ENCODE measurements at places on chromosomes 11 and 22.

DNA sequence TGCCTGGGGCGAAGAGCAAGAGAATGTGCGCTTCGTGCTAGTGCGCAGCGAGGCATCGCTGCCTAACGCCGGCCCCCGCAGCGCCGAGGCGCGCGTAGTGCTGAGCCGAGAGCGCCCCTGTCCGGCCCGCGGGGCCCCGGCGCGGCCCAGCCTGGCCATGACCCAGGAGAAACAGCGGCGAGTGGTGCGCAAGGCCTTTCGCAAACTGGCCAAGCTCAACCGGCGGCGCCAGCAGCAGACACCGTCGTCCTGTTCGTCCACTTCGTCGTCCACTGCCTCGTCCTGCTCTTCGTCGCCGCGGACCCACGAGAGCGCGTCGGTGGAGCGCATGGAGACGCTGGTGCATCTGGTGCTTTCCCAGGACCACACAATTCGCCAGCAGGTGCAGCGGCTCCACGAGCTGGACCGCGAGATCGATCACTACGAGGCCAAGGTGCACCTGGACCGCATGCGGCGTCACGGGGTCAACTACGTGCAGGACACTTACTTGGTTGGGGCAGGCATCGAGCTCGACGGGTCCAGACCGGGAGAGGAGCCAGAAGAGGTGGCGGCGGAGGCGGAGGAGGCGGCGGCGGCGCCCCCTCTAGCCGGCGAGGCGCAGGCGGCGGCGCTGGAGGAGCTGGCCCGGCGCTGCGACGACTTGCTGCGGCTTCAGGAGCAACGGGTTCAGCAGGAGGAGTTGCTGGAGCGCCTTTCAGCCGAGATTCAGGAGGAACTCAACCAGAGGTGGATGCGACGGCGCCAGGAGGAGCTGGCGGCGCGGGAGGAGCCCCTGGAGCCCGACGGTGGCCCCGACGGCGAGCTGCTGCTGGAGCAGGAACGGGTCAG lies 1.0 kb downstream of the RASSF10 start:
- no peak for DNase-seq

- DNase-seq, result peak; percentile 30
These were observed 194.1 kb downstream of the IGLL1 start for GRCh38 chr22:23385678-23386631.

- no peak for DNase-seq
These were observed 126.3 kb downstream of the LUZP2 start for GRCh38 chr11:24623121-24623520.

DNA sequence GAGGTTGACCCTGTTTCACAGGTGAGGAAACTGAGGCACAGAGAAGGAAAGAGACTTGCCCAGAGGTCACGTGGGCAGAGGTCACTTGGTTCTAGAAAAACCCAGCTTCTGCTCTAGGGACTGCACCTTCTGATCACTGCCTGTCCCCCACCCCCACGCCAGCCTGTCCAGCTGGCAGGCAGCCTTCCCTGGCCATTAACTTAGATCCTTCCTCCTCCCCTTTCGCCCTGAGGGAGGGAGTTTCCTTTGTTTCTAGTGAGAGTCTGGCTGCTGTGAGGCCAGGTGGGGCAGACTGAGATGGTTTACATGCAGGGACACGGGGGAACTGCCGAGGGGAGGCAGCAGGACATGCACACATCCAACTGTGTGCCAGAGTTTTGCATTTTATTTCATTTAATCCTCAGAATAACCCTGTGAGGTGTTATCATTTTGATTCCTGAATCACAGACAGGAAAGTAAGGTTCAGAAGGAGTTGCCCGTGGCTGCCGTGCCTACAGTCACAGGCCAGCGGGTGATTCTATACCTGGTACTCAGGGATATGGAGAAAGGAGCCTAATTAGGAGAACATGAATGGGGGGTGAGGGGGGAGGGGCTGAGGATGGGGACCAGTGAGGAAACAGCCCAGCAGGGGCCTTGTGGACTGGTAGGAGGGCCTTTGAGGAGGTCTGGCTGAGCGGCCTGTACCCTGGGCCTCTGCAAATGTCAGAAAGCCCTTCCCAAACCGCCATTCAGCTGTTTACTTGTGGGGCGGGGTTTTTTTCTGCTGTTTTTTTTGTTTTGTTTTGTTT lies 3.4 kb downstream of the FAM83F start:
- peak; percentile 76 for DNase-seq

GRCh38 chr22:47029244-47030074 lies 267.0 kb downstream of the TBC1D22A start:
- DNase-seq, result no peak

- no peak for DNase-seq
These were observed 120.6 kb upstream of the CD82 start for GRCh38 chr11:44444770-44445321.

DNA sequence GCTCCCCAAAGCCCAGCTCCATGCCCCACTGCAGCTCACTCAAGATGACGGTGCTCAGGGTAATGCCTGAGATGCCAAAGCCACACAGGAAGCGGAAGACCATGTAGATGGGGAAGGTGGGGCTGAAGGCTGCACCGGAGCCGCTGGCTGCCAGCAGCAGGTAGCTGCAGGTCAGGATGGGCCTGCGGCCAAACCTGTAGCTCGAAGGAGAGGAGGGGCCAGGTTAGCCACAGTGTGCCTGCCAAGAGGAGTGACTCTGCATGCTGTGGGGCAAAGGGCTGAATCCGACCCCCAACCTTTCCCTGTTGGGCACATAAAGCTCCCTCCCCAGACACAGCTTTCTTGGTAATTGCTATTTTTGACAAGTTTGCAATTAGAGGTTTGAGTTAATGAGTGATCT lies 14.9 kb upstream of the SLC22A6 start:
- DNase-seq, result no peak

GRCh38 chr11:44083906-44084305 lies 11.6 kb upstream of the EXT2 start:
- no peak for DNase-seq

DNA sequence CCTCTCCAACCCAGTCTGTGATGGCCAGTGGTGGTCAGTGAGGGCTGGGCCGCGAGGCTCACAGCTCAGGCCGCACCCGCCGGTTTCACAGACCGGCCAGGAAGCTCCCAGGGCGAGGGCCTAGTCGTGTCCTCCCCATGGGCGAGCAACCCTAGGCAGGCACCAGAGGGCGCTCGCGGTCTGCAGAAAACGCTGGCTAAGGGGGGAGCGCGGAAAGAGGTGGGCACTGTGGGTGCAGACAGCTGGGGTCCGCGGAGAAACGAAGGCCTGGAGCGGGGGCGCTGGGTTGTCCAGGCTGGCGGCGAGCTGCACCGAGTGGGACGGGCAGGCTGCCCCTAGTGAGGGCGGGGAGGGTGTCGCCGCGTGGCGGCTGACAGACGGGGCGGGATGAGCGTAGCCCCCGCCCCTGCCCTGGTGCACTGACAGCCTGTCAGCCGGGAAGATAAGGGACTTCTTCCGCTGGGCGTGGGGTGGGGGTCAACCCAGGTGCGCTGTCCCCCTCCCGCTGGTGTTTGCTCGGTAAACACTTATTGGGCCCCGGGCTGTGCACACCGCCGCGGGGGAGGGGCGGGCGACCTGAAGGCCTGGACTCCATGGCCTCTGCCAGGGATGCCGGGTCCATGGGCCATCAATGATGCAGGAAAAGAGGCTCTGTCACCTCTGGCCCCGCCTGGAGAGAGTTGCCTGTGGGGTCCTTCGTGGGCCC lies 7.5 kb downstream of the GP1BB start:
- peak; percentile 52 for DNase-seq

DNA sequence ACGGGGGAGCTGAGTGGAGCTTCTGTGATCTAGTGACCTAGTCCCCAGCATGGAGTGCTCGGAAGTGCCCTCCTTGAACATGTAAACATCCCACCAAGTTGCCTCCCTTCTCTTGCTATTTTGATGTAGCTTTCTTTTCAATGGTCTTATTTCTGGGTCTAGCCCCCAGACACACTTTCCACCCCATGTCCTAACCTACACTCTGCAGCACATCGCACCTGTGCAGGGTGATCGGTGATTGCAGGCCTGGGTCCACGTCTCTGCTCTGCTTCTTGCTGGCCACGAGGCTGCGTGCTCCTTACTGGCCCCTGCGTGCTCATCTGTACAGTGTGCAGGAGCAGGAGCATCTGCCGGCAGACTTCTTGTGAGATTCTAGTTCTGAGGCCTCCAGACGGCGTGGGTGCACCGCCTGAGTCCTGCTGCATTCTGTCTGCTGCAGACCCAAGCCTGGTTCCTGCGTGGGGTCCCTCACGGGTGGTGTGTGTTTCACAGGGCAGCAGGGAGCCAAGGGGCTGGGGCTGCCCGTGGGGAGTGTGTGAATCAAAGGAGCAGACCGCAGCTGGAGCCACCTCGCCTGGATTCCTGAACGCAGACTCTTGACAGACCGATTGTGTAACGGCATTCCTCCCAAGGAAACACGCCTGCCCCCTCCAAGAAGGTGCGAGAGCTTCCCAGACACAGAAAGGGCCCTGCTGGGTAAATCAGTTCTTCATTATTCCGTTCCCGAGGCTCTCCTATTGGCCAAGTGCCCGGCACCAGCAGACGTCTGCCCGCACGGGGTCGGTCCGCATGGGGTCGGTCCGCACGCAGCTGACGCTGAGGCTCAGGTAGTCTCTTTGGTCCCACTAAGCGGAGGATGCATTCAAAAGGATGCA lies 44.4 kb upstream of the MYEOV start:
- no peak for DNase-seq

- DNase-seq, result no peak
These were observed 149.3 kb downstream of the FBXO7 start for GRCh38 chr22:32623943-32624342.

- DNase-seq, result no peak
These were observed 25.2 kb downstream of the CWC15 start for GRCh38 chr11:94948070-94948617.

- no peak for DNase-seq
These were observed 68.2 kb downstream of the ENDOD1 start for GRCh38 chr11:95157824-95158223.

GRCh38 chr22:39445678-39446077 lies 11.1 kb upstream of the MGAT3 start:
- no peak for DNase-seq

DNA sequence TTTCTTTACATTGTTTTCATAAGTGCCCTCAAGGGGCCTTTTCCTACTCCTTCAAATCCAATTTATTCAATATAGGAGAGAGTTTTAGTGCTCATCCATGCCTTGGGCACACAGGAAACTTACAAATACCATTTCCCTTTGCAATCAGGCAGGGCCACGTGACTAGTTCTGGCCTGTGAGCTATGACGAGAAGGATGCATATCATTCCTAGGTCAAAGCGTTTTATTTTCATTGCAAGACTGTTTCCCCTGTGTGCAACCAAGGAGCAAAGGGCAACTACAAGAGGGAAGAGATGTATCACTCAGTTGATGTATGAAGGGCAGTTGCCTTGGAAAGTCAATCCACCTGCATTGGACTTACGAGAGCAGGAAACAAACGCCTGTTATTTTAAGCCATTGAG lies 1.9 kb upstream of the TRAF6 start:
- no peak for DNase-seq

DNA sequence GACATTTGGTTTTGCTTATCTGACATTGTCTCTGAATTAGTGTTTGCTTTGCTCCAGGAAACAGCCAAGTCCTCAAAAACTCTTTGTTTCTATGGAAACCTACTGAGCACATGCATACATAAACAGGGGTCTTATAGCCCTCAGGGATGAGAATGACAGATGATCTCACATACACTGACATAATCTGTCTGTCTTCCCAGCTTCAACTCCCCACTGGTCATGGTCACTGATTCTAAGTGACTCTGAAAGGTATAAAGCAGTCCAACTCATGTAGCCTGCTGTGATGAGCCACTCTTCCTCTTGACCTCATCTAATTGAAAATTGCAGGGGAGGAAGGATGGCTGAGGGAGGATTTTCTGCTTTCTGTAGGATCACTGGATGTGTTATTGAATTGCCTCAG lies 12.6 kb downstream of the ZNF143 start:
- DNase-seq, result no peak

DNA sequence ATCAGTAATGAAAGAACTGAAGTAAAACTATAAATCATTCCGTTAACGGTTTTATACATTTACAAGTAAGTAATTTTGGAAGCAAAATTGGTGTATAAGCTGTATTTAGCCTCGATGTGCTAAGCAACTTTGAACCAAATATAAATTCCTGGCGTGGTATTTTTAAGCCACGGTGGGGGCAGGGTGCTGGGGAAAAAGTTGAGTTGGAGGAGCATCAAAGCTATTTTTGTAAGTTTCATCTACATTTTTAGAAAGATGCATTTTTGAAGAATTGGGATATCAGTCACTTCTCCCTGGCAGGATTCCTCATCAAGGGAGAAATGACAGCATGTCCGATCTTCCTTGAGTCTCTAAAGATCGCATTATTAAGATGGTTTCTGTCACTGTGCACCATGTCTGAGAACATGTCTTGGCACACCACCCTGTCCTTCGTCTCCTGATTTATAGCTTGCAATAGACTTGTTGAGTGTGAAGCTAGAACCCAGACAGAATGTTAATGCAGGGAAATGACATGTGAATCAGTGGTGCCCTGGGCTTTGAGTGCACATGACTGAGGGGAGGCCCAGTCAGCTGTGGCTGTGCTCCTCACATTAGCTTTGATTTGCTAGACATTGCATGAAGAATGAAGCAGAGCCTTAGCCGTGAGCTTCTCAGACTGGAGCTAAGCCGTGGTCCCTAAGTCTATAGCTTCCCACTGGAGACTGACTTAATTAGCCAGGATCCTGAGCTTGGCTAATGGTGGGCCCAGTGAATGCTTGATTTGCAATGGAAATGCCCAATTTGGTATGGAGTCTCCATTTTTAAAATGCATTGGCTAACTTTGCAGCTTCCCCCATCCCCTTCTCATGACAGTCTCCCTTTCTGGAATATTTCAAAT lies 127.0 kb downstream of the COMMD9 start:
- no peak for DNase-seq

DNA sequence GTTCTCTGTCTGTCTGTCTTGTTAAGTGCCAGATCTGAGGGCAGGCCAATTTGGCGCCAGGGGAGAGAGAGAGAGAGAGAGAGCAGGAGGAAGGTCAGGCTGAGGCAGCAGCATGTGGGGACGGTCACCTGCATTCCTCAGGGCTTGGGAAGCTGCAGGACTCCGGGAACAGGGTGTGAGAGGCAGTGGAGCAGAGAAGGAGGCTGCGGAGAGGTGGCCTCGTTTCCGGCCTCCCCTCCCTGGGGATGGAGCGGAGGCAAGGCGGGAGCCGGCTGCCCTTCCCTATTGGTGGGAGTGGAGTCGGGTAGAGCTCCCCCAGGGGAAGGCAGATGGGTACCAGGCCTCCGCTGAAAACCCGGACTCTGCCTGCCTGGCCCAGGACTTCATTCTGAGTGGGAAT lies 9.7 kb downstream of the CLMP start:
- no peak for DNase-seq

GRCh38 chr11:2396471-2396870 lies 4.1 kb upstream of the TSSC4 start:
- no peak for DNase-seq

GRCh38 chr22:24901448-24901847 lies 45.0 kb downstream of the LHFPL7 start:
- no peak for DNase-seq

DNA sequence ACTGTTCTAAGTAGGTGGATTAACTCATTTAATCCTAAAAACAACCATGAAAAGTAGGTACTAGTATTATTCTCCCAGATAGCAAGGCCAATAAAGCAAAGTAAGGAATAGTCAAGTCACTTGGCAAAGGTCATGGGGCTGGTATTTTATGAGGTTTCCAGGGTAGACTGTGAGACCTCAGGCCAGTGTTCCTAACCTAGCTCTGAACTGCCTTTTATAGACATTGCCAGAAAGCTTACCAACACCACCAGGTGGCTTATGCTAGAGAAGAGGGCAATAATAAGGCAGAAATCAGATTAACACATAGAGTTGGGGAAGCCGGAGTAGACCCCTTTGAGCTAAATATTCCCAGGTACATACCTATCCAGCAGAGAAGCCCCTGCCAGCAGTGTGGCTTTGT lies 490.9 kb upstream of the TENM4 start:
- DNase-seq, result no peak

GRCh38 chr11:106463796-106464201 lies 386.3 kb downstream of the AASDHPPT start:
- DNase-seq, result no peak

GRCh38 chr22:37248251-37248650 lies 4.2 kb upstream of the RAC2 start:
- DNase-seq, result no peak

Data from NCI-H1417 treated with DMSO at 0.1 percent for 48 hours (cell line).